ENCODE measurements at places on chromosomes 13 and 19. TPM values are rescaled to one million over a fixed set of nuclear protein-coding genes. Genes with fewer than 3 reads are reported as not detected.

The SPPL2B gene
- 55.3 TPM for total RNA-seq

The PEAK3 gene
- total RNA-seq, result 0.09 TPM

The IL17D gene
- total RNA-seq, result 0.77 TPM

The VAV1 gene
- total RNA-seq, result 114 TPM

The KIR2DL3 gene
- not detected for total RNA-seq

The CEACAM16 gene
- not detected for total RNA-seq

The CACNG8 gene
- 0.02 TPM for total RNA-seq

The CYP4F2 gene
- total RNA-seq, result 0.19 TPM

The NLRP4 gene
- not detected for total RNA-seq

The ATP1A3 gene
- total RNA-seq, result 4.3 TPM

The SMIM7 gene
- 81.1 TPM for total RNA-seq

The LYL1 gene
- total RNA-seq, result 6.3 TPM

DNA sequence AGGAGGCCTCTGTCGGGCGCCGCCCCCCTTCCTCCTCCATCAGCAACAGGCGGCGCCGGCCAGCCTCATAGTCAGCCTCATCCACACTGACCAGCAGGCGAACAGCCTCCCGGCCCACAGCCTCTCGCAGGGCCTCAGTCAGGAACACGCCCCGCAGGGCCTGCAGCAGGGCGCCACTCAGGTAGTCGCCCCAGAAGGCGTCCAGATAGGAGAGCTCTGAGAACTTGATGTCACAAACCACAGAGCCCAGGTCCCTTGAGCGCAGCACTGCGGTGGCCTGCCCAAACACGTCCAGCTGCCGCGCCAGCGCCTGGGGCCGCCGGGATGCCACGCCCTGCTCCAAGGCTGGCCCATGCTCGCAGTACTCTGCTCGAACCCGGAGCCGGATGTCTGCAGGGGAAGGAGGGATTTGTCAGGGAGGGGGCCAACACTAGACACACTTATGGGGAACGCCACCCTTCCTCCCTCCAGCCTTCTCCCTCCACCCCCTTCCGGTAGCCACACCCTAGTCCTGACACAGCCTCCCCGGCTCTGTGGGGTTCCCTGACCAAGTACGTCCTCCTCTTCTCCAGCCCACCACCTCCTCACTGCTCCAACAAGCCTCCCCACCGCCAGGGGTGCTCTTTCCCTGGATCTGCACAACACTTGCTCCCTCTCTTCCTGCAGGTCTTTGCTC lies 17.9 kb downstream of the DEDD2 start:
- DNase-seq, result peak; percentile 75

DNA sequence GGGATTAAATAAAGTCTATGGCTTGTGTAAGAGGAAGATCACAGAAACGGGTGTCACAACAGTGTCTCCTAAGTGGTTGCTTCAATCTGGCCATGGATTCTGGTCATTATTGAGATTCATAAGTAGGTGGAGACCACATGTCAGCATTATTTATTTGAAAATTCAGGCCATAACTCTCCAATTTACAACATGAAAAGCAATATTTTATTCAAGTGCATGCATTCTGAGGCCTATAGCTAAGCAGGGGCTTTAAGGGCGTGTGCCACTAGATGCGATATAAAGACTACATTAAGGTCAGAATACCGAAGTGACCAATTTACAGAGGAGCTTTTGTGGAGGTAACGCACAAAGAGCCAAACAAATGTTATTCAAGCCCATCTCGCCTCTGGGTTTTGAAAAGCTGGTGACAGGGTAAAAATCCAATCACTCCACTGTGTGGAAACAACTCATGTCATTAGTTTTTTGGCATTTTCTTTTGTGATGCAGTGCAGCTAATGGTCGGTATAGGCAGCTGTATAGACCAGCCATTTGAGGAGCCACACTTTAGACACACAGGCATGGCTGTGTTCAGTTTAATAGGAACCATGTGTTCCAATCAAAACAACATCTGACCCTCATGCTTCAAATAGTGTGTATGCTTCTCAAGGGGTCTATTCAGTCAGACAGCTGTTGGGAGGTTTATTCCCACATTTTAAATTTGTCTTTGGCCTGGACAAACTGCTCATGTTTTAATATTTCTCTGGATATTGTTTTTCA lies 123.7 kb downstream of the KL start:
- DNase-seq, result no peak

GRCh38 chr19:19737559-19738332 lies 4.8 kb upstream of the ZNF14 start:
- no peak for DNase-seq

GRCh38 chr13:110472904-110473563 lies 88.5 kb downstream of the RAB20 start:
- no peak for DNase-seq

- no peak for DNase-seq
These were observed 64.2 kb downstream of the TEX29 start for GRCh38 chr13:111384441-111385182.

- no peak for DNase-seq
These were observed 4.3 kb downstream of the OR7A5 start for GRCh38 chr19:14830702-14831101.

- peak; percentile 37 for DNase-seq
These were observed 16.2 kb downstream of the LAIR2 start for GRCh38 chr19:54518844-54519243.

GRCh38 chr19:34644991-34645461 lies 31.9 kb downstream of the SCGB2B2 start:
- DNase-seq, result no peak

GRCh38 chr13:70090036-70090723 lies 17.4 kb upstream of the ATXN8OS start:
- DNase-seq, result no peak

GRCh38 chr19:37928527-37929286 lies 21.7 kb downstream of the SIPA1L3 start:
- no peak for DNase-seq

DNA sequence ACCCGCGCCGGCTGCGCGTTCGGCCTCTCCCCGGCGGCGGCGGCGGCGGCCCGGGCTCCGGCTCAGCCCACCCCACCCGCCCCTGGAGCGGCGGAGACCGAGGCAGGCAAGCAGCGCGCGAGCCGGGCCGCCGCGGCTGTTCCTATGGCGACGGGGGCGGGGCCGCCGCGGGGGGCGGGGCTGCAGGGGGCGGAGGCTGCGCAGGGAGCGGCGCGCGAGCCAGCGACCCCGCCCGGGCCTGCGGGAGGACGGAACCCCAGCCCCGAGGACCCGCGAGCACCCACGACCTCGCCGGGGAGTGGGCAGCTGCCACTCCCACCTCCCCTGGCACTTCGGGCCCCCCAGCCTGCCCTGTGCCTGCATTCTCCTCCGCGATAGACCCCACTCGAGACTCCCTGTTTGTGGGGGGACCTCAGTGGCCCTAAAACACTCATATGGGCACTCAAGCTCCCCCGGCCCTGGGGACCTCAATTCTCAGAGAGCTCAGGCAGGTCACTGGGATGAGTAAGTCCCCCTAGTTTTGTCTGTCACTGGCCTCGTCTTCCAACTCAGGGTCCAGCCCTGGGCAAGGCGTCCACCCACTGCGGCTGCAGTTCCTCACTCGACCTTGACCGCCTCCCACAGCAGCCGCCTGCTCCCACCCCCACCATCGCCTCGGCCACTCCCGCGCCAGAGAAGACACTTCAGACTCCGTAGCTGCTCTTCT lies at the start of gene CTXN1:
Gene CTXN1 (minus strand): TSS at position 115 of the 706 bp plus-strand sequence. CDS start 597 bp downstream, outside the sequence.
- peak; percentile 85 for DNase-seq

DNA sequence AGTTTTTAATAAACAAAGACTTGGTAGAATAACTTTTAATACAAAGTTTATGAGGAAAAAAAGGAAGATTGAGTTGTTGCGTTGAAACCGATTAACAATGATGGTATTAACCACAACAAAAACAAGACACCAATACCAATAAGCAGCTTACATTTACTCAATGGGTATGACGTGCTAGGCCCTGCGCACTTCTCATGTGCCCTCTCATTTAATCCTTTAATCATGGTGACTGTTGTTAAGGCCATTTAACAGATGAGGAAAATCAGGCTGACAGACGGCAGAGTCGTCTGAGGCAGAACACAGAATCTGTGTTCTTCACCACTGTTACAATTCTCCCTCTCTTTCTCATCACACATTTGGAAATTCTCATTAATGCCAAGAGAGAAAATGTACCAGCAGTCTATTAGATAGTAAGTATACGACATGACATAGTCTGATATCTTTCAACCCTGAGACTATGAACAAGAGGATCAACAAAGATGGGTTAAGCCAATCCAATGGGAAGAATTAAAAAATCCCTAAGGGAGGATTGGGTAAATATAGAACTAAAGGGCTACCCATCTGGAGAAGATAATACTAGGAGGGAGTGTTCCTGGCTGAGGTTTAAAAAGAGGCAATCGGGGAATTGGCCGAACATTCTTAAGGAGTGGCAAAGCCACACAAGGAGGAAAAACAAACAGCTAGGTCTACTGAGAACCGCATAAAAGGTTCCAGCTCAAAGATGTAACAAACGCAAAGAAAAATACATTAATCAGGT lies 54.0 kb downstream of the DOCK9 start:
- no peak for DNase-seq

GRCh38 chr19:54851353-54851752 lies 1.1 kb downstream of the KIR3DL2 start:
- DNase-seq, result no peak

DNA sequence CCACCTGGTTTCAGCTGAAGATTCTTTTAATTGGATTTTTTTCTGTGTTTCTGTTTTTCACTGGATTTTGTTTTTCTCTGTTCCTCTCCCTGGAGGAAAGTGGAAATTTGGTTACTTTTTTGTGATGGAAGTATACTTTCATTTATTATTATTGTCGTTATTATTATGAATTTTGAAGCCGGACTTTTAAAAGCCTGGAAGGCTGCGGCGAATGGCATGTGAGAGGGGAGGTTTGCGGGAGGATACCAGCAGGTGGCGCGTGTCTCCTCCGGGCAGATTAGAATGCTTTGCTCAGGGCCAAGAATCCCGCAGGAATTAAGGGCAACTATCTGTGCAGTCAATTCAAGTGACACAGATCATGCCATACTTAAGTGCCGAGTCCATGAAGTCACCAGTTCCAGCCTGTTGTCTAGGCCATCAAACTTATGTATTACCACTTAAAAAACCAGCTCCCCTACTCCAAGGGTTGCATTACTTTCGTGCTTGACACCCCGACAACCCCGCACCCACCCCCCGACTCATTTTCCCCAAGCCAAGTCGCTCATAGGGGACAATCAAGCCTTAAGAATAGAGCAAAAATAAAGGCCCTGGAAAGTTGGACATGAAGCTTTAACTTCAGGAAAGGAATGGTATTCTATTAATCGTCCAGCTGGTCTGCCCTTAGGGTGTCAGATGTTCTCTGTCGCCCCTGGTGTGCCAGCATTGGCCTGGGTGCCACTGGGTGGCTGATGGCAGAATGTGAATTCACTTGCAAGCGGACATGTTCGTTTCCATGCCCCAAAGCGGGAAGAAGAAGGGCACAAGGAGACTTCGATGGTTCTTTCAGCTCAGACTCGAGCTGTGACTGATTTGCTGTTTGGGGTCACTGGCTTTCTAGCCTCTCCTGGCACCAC lies 1.3 kb upstream of the LRCH1 start:
- peak; percentile 69 for DNase-seq

DNA sequence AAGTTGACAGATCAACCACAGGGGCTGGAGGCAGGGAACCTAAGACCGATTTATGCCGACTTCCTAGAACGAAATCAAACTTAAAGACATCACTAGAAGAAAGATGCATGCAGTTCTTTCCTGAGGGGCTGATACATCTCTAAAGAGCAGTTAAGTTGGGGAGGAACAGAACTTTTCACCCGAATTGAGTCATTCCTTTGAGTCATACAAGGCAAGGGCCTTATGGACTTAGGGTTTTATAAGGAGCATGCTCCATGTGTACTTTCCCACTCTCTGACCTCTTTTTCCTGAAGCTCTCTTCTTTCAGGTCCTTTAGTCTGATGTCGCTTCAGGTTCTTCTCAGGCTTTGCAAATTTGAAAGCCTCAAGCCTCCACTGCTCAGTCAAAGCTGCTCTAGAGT lies 7.9 kb upstream of the FBXL3 start:
- no peak for DNase-seq

GRCh38 chr13:33610438-33611120 lies 207.4 kb upstream of the RFC3 start:
- DNase-seq, result peak; percentile 59

DNA sequence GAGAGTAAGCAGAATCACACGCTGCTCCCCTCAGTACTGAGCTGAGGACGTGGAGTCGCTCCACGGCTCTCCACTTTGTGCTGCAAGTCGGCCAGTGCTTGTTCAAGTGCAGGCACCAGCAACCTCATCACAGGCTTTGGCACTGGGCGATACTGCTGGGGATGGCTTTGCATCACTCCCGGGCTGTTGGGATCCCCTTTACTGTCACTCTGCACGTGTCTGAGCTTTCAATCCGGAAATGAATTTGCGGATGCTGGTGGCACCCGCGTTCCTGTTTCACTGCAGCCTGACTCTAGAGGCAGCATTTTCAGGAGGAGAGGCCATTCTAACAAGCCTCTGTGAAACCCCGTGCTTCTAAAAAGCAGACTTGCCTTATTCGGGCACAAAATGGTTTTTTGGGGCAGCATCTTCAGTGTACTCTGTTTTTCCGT lies 19.1 kb downstream of the SMARCA4 start:
- DNase-seq, result peak; percentile 18

GRCh38 chr13:93778548-93778947 lies 551.9 kb downstream of the GPC6 start:
- no peak for DNase-seq

DNA sequence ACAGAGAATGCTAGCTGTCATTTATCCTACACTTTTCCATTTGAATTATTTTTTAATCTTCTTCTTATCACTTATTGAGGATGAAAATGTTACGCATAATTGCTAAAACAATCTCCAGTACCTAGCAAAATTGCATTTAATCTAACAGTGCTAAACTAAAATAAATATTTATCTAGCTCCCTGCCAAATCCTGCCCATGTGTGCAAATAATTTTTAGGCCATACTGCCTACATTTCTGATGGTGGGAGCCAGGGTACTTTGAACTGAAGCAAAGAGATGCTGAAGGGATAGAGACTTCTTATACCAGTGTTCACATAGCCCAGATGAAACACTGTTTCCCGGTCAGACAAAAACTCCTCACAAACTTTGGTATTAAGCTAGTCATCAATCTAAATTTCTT lies 1268.7 kb upstream of the PCDH20 start:
- DNase-seq, result no peak

- no peak for DNase-seq
These were observed 6.7 kb upstream of the F2RL3 start for GRCh38 chr19:16882146-16882545.

DNA sequence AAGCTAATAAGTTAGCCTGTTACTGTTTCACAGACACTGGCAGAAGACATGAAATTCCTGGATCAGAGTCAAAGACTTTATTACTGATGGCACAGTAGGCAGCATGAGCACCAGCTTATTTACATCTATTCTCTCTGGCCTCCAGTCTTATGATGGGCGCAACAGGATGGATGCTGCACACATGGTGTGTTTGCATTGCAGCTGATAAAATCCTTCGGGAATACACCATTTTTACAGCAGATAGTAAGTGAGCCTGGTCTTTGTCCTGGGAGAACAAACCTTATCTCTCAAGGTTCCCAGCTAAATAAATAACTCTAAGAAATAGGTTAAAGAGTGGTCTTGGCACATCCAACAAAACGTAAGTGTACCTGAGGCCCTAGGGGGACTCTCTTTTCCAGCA lies 16.0 kb downstream of the EPSTI1 start:
- DNase-seq, result no peak

GRCh38 chr19:28386066-28386465 lies 826.9 kb downstream of the UQCRFS1 start:
- DNase-seq, result no peak

All from activated T-cell treated with anti-CD3 and anti-CD28 coated beads, Interleukin-2, amount 50 U/mL, for 72 hours (primary cell).